ENCODE measurements at places on chromosomes 4 and X.

GRCh38 chr4:3010998-3011397 lies 47.6 kb downstream of the GRK4 start:
- DNase-seq = no peak

GRCh38 chr4:6779667-6780565 lies 2.6 kb upstream of the KIAA0232 start:
- DNase-seq = no peak

- no peak for DNase-seq
Measured at GRCh38 chr4:151679231-151679630, 81.6 kb downstream of the GATB start.

- no peak for DNase-seq
Measured at GRCh38 chr4:7964890-7965662, 25.4 kb upstream of the AFAP1 start.

GRCh38 chrX:149949743-149950436 lies 11.6 kb upstream of the EOLA2 start:
- DNase-seq = no peak

- no peak for DNase-seq
Measured at GRCh38 chr4:11474146-11474545, 45.5 kb upstream of the HS3ST1 start.

DNA sequence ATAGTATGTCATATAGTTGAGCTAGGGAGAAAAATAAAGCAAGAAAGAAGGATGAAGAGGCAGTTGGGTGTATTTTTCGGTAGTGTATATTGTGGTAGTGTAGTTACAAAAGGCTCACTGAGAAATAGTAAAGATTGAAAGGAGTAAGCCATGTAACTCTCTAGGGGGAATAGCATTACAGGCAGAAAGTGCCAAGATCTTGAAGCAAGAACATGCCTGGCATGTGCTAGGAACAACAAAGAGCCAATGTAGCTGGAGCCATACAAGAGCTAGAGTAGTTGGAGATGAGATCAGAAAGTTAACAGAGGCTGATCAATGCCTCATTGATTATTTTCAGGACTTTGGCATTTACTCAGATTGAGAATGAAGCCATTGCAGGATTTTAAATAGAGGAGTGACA lies 3.0 kb downstream of the ABCE1 start:
- no peak for DNase-seq

DNA sequence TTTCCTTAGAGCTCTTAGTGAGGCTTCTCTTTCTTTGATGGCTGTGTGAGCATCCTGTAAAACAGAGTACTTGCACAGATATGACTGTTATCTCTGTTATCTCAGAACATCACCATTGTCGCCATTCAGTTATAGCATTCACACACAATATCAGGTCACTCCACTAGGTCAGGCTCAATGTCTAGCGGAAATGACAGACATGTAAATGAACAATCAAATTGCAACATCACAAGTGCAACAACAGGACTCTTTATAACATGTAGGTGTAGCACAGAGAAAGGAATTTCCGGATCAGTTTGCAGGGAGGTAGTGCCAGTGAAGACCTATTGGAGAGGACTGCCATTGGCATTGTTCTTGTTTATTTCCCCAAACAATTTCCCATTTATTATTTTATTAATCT lies 43.2 kb upstream of the IGSF1 start:
- DNase-seq = no peak

- peak; percentile 79 for DNase-seq
Measured at GRCh38 chr4:18689308-18690115, 668.0 kb upstream of the LCORL start.

DNA sequence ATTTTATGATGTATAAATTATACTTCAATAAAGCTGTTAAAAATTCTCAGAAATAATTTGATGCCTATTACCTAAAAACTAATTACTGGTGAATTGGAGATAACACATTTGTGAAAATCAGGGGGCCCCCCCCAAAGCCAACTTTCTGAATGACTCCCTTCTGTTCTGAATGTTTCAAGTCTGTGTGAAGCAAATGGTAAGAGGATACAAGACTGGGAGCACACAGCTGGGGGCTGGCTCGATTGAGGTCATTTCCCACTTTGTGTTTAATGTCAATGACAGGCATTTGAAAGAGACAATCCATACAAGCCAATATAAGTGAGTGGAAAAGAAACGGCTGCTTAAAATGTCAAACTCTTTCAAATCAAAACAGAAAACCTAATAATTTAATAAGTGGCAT lies 155.8 kb downstream of the SH2D1A start:
- no peak for DNase-seq

GRCh38 chrX:10482261-10482660 lies 138.1 kb downstream of the MID1 start:
- DNase-seq = no peak

GRCh38 chrX:68532831-68533533 lies 34.1 kb downstream of the YIPF6 start:
- no peak for DNase-seq

DNA sequence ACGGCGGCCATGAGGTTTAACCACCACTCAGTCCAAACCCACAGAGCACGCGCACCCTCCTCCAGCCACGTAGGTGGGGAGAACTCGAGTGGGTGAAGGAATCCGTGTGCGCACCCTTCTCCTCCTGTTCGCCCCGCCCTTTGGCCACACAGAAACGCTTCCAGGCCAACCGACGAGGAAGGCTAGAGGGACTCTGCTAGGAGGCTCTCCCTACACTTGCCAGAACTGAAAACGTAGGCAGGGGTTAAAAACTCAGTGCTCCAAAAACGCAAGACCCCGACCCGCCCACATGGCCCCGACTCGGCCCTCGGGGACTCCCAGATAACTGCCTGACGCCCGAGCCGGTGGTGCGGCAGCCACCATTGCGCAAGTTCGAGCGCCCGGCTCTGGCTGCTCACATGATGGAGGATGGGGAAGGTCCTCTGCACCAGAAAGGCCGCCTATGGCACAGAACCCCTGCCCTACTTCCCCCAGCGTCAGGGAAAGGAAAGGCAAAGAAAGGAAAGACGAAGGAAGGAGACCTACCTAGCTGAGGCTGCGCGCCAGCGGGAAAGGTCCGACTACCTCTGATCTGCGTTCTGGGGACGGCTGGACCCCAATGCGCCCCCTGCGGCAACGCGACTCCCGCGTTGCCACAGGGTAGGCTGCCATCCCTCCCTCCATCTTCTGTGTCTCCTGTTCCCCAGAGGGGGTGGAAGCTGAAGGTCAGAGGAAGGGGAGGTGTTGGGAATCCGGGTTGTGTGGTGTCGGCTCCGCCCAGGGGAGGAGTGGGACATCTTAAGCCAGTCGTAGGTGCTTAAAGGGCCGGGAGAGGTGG lies 201.9 kb upstream of the AGTR2 start:
- DNase-seq = peak; percentile 78

- no peak for DNase-seq
Measured at GRCh38 chr4:121138039-121138825, 25.9 kb downstream of the TNIP3 start.

- DNase-seq = peak; percentile 10
Measured at GRCh38 chrX:111244235-111244750, 26.0 kb downstream of the CAPN6 start.

- no peak for DNase-seq
Measured at GRCh38 chrX:119481323-119481801, 13.1 kb downstream of the SLC25A5 start.

DNA sequence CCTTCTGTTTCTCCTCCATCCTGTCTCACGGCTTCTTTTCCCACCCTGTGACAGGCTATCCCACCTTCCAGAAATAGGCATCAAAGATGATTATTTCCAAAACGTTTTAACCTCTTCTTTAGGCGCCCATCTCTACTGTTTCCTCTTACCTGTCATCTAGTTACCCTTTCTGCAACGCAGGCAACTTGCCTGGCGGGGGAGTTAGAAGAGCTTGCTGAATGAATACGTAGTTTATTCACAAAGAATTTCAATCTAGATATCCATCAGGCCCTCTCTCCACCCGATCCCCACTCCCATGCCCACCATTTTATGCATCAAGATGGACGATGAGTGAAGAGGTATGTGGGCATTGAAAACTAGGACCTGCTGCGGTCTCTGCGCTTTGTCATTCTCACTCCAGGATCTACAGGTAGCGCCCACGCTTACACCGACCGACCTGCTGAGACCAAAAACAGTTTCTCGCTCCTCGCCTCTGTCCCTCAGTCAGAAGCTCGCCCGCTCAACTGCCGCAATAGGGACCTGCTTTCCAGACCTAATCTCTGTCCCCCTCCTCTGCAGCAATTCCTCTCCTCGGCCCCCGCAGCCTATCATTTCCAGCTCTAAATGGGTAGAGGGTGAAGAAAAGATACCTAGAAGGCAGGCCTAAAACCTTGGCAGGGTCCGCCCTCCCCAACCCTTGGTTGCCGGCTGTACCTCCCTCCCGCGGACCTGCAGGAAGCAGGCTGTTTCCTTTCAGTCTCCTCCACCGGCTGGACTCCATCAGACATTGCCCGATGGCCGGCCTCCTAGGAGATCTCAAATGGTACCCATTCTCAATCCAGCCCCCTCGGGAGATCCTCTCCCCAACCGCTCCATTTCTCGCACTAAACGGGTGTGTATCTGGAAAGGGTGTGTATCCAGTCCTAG lies 624 bp downstream of the BEX5 start:
- DNase-seq = no peak

- DNase-seq = no peak
Measured at GRCh38 chr4:182083671-182084410, 159.4 kb upstream of the TENM3 start.

- DNase-seq = no peak
Measured at GRCh38 chr4:19512086-19512485, 739.6 kb upstream of the SLIT2 start.

DNA sequence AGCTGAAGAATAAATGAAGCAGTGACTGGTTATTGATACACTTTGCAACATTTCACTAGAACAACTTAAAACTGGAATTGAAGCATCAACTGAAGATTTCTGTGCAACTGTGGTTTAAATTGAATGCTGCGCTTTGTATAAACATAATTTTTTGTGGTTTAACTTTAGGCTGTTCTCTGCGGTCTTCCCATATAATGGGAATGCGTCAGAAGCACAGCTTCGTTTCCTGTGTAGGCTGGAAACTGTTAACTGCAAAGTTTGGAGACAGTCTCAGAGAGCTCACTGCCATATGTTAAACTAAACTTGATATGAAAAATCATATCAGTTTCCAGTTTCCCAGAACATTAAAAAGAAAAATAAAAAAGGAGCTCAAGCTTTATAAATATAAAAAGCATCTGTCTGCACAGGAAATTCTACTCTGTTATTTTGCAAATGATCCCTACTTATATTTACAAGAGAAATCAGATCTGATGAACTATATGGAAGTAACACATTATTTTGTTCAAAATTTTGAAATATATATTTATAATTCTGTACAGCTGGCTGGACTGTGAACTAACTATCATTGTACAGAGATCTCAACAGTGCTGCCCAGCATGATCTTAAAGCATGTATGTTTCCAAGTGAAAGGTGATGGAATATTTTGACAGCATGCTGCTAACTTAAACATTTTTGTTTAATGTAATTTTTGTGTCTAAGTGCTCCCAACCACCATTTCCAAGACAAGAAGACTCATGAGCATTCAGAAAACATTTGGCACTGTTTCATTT lies 139.9 kb downstream of the NDST3 start:
- DNase-seq = no peak

- no peak for DNase-seq
Measured at GRCh38 chr4:97950836-97951235, 192.4 kb downstream of the STPG2 start.

DNA sequence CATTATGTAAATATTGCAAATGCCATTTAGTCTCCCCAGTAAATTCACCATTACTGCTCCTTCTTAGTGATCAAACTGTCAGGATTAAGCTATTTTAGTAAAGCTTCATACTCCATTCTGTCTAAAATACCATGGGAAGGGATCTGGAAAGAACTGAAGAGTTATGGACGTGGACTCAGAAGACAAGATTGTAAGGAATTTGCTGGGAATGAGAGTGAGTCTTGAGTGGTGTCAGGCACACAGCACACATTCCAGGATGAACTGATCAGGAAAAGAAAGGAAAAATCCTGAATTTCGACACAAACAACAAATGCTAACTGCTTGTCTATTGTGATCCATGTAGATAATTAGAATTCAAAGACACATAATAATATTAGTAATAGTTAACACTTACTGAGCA lies 311.0 kb downstream of the CENPC start:
- DNase-seq = no peak

GRCh38 chr4:147923854-147924253 lies 192.0 kb downstream of the ARHGAP10 start:
- DNase-seq = no peak

DNA sequence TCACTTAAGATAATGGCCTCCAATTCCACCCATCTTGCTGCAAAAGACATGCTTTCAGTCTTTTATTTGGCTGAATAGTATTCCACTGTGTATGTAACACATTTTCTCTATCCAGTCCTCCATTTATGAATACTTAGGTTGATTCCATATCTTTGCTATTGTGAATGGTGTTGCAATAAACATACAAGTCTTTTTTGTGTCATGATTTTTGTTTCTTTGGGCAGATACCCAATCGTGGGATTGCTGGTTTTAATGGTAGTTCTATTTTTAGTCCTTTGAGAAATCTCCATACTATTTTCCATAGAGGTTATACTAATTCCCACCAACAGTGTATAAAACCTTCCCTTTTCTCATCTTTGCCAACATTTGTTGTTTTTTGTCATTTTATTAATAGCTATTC lies 180.9 kb downstream of the SMIM20 start:
- DNase-seq = no peak

- DNase-seq = no peak
Measured at GRCh38 chrX:150765782-150766350, 72.7 kb downstream of the MTMR1 start.

GRCh38 chr4:37447886-37448285 lies 203.3 kb downstream of the NWD2 start:
- DNase-seq = no peak

- DNase-seq = no peak
Measured at GRCh38 chrX:54044877-54045338, 635 bp upstream of the PHF8 start.

DNA sequence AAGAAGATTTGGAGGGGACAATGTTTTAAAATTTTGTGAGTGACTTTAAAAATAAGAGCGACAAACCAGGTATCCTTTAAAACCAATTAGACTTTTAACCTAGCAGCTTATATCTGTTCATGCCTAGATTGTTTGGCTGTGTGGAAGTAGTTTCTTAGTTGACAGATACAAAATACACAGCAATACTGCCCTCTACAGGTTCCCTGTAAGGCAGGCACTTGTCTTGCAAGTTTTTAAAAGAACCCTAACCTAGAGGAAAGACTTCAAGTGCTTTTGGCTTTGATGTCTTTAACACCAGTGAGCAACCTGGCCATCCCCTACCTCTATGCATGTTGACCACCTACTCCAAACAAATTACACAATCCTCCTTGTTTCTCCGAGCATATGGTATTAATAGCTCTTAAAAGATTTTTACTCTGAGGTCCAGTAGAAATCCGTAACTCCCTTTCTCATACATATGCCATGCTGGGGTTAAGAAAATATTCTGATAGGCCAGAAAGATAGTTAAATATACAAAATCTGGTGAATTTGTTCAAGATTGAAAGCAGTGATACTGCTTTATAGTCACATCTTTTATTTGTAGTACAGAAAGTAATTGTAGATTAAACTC lies 273.0 kb downstream of the ARHGAP24 start:
- peak; percentile 77 for DNase-seq
